ENCODE measurements at places on chromosomes 6 and 20.

DNA sequence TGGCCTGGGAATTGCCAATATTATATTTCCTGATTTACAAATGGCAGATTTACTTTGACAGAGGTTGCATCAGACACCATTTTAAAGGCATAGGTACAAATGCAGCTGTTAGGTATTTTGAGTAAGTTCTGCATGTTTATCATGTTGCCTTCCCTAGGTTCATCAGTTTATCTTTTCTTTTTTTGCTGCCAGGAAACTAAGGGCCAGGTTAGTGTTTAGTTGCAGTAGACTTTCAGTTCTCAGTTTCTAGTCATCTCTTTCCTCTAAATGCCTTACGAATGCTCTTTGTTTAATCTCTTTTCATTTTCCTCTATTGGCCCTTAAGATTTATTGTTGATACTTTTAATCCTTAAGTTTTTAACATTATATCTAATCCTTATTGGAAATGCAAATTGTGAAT is 129.9 kb downstream of the SMAP1 start:
- no peak for DNase-seq

GRCh38 chr6:134065706-134066105 is 13.3 kb upstream of the SLC2A12 start:
- DNase-seq: no peak

- no peak for DNase-seq
Observed at GRCh38 chr20:23140991-23141390, 54.9 kb upstream of the CD93 start.

DNA sequence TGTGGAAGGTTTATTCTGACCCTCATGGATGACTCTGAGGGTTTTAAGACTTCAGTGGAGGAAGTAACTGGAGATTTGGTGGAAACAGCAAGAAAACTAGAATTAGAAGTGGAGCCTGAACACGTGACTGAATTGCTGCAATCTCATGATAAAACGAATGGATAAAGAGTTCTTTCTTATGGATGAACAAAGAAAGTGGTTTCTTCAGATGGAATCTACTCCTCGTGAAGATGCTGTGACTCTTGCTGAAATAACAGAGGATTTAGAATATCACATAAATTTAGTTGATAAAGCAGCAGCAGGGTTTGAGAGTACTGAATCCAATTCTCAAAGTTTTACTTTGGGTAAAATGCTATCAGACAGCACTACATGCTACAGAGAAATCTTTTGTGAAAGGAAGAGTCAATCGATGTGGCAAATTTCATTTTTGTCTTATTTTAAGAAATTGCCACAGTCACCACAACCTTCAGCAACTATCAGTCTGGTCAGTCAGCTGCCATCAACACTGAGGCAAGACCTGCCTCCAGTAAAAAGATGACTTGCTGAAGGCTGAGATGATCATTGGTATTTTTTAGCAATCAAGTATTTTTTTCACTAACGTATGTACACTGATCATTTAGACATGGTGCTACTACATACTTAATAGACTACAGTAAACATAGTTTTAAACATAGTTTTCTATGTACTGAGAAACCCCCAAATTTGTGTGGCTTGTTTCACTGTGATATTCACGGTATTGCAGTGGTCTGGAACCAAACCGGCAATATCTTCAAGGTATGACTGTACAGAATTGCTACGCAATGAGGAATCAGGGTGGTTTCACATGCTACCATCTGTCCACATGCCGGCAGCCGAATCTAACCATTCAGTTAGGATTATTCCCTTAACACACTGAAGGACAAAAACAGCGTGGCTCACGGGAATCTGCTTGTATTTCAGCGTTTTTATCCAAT is 149.0 kb downstream of the MYB start:
- DNase-seq: no peak

- no peak for DNase-seq
Observed at GRCh38 chr6:148980234-148980633, 233.4 kb downstream of the UST start.

GRCh38 chr6:39073471-39074355 is 25.1 kb downstream of the GLP1R start:
- DNase-seq: no peak

DNA sequence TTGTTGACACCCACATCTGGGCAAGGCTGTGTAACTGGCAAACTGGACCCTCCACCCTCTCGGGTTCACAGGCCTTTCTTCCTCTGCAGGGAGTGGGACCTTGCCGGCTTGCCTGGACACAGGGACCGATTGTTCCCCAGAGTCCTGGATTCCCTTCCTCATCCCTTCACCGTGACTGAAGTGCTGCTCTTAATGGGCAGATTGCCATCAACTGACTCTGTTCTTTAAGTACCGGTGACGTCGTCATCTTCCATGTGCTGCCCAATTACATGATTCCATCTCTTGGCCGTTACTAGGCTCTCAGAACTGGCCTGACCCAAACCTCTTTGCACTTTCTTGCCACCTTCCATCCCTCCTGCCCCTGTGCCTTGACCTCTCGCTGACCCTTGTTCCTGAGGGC is 85.4 kb downstream of the EYA4 start:
- DNase-seq: no peak

DNA sequence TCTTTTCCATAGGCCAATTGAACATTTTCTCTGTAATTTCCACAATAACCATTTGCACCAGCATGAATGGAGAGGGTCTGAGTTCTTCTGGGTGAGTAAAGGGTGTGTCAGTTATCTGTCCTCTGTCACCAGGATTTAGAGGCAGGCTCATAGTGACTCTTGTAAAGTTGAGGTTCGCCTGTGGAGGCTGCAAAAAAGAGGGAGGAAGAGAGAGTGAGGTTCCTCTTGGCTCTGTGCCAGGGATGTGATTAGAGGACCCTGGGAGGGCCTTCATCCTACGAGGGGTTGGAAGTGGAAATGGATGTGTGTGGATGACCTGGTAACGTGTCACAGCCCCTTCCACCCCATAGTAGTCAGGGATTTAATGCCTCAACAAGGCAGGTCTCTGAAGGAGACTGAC is 242.0 kb downstream of the ESR1 start:
- no peak for DNase-seq

DNA sequence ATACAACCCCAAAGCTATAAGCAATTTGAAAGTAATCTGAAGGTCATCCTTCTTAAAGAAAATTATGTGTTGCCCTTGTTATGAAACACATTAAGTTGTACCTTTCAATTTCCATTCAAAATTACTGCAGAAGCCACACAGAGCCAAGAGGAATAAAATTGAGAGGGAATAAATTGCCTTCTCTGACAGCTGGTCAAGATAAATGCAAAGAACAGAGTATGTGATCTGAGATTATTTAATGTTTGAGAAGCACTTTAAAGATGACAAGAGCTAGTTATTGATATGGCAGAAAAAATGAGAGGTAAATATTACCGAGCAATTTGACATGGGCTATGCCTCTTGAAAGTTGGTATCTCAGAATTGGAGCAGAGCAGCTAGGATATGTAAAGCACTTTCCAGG is 61.6 kb downstream of the TRDN start:
- DNase-seq: no peak

DNA sequence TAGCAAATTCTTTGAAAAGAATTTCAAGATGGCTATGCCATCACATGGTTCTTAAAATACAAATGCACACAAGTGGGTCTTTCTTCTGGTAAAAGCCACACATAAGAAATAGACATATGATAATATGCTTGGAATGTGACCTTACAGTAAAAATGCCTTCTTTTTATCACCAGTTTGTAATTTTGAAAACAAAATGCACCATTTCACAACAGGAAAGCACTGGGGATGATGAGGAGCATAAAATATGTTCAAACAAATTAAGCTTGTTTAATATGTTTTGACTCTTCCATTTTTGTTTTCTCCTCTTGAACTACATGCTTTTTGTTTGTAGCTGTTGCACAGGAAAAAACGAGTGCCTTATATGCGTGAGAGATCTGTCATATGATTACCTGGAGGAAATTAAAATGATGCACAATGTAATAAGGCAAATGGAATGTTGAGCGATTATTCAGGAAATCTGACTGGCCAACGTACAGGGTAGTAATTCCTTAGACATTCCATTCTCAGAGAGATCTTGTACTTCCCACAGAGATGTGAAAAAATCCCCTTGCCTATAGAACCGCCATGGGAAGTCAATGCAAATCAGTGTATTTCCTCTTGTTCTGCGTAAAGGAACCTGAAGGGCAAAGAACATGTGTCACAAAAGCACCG is 911.6 kb downstream of the TFAP2A start:
- DNase-seq: no peak

DNA sequence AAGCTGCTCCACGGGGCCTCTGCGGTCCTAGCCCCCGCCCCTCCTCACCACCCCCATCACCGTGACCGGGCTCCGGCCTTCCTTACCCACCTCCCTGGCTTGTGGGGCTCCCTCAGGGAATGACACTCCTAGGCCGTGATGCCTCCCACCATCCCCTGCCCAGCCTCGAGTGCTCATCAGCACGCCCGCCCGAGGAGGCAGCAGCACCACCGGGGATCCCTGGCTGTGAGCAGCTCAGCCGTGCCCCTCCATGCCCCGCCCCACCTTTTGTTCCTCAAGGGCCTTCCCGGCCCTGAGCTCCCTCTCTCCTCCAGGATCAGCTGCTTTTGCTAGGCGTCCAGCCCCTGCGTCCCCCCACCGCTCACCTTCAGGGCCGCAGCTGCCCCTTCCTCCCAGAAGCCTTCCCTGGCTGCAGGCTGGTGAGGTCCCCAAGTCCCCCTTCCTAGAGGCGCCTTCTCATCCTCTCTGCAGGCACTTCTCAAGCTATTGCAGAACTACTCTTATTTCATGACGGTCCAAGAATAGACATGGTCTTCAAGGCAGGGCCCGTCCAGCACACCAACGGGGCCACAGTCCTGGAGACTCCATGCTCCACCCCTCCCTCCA is 3.0 kb downstream of the FNDC11 start:
- no peak for DNase-seq

DNA sequence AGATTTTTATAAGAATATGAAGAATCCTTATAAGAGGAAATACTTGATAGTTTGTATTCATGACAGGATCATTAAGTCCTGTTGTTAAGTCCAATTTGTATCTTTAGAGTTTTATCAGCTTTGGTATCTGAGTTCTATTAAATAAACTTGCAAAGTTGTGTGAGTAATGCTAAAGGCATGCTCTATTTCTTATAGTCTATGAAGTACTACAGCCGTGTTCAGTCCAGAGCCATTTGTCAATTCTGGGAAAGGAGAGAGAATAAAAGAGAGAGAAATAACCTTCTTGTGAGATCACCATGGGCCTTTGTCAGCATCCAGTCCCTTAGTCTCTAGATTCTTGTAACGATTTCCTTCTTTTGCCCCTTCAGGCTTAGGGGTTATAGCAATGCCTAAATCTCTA is 181.2 kb upstream of the POU3F2 start:
- DNase-seq: no peak

DNA sequence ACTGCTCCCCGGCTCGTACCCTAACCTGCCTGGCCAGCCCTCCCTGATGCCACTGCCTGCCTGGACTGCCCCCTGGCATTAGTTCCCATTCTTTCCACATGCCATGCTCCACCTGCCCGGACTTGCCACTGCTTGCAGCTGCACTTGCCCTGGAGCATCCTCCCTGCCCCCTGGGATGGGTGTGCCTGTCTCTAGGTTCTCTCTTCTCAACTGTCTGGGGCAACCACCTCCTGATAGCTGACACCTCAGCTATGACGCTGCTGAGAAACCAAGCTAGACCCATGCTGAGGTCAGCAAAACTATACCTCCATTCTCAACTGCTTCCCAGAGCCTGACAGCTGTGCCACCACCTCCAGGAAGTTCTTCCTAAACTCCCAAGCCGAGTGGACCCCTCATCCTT is 72.1 kb downstream of the PERP start:
- no peak for DNase-seq

GRCh38 chr6:56638760-56639159 is 3.9 kb downstream of the DST start:
- DNase-seq: no peak

- no peak for DNase-seq
Observed at GRCh38 chr20:15342991-15343523, 1005.6 kb upstream of the FLRT3 start.

DNA sequence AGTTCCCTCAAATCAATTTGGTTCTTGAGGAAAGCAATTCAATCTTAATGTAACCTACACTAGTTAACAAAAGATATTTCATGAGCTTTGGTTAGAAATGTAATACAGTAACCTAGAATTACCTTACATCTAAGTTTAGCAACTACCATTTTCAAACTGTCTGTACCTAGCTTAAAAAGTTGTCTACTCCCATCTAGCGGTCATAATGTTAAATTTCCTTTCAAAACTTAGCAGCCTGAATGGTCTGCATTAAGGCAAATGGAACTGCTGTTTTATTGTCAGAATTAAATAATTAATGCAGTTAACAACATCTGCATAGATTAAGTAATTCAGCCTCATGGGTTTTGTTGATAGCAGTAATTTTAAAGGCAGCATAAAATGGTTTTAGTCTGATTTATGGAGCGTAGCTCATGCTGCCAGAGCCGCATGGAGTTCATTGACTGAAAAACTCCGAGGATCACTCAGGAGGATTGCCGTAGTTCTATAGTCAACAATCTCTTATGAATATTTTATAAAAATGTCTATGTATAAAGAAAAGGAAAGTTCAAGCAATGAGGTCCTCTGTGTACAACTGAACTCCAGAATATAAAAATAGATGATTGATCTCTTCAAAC is 485.4 kb upstream of the MANEA start:
- no peak for DNase-seq

GRCh38 chr20:57195469-57196100 is 70.9 kb downstream of the BMP7 start:
- DNase-seq: no peak

DNA sequence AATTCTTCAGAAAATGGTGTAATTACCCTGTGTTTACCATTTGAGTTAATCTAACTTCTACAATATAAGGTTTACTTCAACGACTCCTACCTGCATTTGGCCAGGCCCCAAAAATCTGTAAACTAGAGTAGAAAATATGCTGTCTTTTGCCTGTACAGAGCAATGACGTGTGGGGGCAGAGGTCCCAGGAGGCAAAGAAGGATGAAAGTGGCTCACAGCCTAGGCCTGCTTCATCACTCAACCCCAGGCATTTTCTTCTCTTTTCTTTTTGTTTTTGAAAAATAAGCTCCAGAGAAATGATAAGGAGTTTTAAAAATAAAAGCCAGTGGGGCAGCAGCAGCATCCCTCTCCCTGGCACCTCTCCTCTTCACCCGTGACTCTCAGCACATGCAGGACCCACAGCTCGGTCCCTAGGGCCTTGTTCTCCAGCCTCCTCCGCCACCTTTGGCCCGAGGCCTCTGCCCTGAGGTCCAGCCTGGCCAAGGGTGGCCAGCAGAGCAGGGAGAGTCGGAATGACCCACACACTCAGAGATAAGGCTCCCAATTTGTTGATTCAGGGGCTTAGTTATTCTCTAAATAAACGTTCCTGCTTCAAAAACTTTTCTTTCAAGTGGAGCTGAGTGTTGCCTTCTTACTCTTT is 310.3 kb upstream of the RNF24 start:
- DNase-seq: no peak
